ENCODE measurements at places on chromosomes 1 and 21. TPM values are rescaled to one million over a fixed set of nuclear protein-coding genes. Genes with fewer than 3 reads are reported as not detected.

DNA sequence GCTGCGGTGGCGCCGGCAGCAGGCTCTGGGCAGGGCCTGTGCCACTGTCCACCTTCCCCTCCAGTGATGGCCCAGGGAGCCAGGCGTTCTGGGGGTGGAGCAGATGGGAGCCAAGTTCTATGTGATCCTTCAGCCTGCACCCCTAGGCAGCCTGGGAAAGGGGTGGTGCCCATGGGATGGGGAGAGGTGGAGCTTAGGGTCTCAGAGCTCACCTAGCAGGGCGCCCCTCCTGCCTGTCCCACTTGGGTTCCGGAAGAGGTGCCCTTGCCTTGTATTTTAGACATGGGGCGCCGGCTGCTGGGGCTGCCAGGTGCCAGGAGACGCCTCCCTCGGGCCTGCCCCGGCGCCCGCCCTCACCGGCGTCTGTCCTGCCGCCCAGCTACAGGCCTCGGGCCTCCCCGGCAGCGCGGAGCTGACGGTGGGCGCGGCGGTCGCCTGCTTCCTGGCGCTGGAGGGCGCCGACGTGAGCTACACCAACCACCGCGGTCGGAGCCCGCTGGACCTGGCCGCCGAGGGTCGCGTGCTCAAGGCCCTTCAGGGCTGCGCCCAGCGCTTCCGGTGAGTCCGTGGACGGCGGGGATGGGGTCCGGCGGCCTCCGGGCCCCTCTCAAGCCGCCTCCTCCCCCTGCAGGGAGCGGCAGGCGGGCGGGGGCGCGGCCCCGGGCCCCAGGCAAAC, 3.1 kb upstream of the MMP23B start:
- peak; percentile 34 for DNase-seq

DNA sequence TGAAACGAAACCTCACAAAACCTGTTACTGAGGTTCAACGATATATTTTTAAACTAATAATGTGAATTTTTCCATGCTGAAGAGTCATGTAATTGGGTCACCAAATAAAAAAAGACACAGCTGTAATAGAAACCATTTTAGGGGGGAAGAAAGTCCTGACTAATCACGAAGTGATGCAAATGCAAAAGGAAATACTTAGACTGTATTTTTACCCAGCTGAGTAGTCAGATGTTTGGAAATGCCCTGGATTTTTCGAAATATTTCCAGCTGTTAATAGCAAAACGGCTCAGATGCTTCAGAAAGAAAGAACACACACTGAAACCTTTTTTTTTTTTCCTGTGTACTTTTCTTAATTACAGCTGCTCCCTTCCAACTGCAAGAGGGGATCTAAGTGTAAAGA, 210.3 kb downstream of the SETD4 start:
- no peak for DNase-seq

DNA sequence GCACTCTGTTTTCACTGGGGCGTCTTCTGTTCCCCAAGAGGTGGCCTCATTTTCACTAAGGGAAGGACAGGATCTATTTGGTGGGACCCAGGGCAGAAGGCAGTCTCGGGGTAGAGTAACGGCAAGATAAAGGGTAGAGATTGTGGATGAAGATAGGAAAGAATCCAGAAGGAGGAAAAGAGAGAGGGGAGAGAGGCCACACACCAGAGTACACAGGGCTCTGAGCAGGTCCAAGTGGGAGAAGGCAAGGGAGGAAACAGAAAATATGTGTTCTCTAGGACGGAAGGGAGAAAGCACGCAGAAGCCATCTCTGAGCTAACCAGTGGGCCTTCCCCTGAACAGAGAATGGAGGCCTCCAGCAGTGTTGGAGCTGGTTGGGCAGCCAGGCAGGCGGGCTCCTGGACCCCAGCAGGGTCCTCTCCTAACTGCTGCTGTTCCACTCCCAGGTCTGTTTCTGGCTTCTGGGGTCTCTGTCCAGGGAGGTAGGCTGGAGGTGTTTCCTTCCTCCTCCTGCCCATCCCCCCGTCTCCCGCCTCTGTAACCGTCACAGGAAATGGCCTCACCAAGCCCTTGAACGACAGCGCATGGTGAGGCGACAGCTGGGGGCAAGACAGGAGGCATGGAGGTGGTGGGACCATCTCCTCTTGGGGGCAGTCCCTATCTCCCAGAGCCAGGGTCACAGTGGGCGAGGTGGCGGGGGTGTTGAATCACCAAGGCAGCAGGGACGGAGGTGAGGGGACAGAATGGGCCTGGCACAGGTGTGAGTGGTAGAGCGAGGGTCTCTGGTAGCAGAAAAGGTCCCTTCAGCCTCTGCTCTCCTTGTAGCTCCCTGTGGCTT, 649 bp downstream of the PTPN7 start:
- DNase-seq, result no peak

DNA sequence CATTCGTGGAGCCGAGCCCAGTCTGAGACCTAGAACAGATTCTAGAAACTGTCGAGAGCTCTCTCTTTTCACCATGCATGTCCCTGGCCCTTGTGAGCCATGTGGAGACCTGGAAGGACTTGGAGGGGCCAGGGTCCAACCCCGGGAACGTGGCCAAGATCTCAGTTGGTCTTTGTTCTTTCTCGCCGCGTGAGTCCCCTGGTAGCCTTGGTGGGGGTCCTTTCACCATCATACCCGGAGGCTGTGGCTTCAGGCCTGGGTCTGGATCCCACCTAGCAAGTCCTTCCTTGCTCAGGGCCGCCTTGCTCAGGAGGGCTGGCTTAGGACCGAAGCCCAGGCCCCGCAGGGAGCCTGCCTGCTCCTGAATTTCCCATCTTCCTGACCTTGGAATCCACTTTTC, 168.0 kb downstream of the CAMTA1 start:
- no peak for DNase-seq

DNA sequence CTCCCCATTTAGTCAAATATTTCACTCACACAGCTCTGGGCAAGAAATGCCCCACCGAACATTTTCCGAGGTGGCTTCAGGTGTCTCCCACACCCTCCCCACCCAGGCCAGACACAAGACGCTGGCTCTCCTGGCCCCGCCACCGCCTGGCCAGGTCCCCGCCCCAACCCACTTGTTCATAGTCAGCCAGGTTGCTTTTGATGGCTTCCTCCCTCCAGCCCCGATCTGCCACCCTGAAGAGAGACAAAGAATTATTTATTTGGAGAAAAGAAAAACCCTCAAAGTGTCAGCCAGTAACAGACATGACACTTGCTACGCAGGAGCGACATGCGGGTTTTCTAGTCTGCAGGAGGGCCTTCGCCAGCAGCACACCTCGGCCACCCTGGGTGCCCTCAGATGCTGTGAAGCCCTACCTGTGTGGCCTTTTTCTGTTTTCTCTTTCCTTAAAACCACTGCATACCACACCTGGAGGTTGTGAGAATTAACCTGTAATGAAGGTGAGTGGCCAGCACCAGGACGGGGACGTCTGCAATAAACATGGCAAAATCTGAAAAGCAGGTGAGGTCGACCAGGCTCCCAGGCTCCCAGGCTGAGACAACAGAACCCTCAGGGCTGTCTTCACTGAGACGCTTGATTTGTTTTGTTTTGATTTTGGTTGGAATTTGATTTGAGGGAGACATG, 27.2 kb downstream of the SSBP3 start:
- no peak for DNase-seq

DNA sequence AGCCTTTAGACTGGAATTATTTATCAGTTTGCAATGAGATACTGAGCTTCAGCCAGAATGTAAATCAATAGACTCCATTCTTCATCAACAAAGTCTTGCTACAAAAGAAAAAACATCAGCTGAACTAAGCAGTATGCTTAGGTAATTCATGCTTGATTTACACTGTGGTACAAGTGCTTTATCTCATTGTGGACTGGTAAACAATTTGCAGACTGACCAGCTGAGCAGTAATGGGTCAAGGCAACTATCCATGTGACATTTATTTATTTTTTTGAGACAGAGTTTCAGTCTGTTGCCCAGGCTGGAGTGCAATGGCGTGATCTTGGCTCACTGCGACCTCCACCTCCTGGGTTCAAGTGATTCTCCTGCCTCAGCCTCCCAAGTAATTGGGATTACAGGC, 39.8 kb upstream of the SYT2 start:
- no peak for DNase-seq

DNA sequence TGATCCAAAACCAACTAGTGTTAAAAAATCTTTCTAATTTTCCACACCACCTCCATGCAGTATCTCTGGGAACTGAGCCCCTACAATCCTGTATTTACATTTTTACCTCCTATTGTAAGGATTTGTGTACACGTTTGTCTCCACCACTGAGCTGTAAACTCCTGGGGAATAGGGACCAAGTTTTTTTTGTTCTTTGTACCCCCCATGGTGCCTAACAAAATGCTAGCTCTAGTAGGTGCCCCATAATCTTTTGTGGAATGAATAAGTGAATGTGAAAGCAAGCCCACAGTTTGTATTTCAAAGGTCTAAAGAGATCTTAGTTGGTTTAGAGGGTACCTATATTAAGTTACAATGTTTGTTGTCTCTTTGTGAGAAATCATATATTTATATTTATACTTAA, 879 bp upstream of the WLS start:
- DNase-seq, result no peak

DNA sequence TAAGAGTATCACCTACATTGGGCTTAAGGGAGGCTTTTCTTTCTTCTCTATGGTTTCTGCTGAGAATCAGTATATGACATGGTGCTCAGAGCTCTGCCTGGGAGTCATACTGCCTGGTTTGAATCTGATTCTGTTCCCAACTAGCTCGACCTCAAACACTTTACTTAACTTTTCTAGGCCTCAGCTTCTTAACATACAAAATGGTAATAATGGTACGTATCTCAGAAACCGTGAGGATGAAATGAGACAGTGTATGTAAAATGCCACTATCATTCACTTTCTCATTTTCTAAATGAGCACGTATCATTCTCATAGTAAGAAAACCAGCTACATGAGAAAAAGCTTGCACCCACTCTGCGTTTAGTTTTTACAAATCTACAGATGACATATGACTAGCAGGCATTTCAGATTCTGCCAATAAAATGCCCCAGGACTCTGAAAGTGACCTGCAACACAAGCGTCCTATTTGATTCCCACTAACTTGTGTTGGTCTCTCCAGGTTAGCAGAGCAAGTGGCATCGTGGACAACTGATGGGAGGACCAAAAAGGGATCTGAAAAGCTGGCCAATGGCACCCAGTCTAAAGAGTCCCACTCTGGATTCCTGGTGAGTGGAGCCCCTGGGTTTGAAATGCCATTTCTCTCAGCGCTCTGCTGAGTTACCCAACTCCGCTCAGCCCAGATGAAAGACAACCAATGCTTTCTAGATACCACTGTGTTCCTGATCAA, 6.1 kb downstream of the CTNNBIP1 start:
- no peak for DNase-seq

DNA sequence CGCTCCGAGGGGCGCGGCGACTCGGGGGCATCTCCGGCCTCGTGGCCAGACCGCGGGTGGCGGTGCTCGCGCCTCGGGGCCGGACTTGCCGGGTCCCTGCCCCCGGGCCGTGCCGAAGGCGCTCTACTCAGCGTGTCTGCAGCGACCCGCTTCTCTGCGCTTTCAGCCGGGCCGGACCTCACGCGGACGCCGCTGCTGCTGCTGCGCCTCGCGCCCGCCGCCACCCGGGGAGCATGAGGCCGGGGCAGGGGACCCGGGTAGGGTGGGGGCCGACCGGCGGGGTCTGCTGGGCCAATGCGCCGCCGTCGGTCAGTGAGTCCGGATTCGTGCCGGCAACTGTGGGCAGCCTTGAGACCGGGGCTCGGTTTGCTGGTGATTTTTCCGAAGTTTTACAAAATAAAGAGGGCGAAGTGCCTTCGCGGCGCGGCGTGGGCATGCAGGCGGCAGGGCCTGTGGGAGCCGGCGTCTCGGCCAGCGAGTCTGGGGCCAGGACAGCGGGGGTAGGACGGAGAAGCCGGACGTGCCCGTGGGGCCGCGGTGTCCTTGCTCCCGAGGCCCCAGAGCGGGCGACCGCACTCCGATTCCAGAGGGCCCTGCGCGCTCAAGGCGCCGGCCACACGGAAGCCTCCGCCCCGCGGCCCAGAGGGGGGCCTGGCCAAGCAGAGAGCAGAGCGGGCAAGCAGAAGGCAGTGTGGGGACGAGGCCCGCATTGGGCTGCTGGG, 749 bp downstream of the FAM163A start:
- no peak for DNase-seq

DDR2 gene
- 7.4 TPM for polyA plus RNA-seq

PRKCZ gene
- polyA plus RNA-seq, result 20.7 TPM

G0S2 gene
- polyA plus RNA-seq, result 218 TPM

LCE3D gene
- polyA plus RNA-seq, result not detected

All from heart left ventricle (tissue), 16 donors.